NCI-H510A (cell line): ENCODE measurements at places on chromosomes 6 and 20.

- DNase-seq = no peak
Measured at GRCh38 chr6:89027756-89028155, 52.8 kb upstream of the PNRC1 start.

DNA sequence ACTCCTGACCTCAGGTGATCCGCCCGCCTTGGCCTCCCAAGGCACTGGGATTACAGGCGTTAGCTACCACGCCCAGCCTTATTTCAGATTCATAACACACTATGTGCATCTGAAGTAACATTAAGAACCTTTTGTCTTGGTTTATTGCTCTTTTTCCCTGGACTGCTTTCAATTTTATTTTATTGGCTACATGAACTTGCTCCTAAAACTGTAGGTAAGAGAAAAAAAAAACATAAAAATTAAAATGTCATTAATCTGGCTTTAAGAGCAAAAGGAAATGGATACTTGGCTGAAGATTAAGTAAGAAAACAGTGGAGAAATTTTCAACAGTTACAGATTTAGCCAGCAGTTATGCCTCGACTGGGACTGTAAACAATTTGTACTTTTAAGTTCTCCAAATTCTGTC lies 62.5 kb downstream of the GJA1 start:
- no peak for DNase-seq

- DNase-seq = no peak
Measured at GRCh38 chr20:54221353-54221752, 13.5 kb downstream of the PFDN4 start.

- no peak for DNase-seq
Measured at GRCh38 chr6:149158076-149158475, 159.4 kb upstream of the TAB2 start.

DNA sequence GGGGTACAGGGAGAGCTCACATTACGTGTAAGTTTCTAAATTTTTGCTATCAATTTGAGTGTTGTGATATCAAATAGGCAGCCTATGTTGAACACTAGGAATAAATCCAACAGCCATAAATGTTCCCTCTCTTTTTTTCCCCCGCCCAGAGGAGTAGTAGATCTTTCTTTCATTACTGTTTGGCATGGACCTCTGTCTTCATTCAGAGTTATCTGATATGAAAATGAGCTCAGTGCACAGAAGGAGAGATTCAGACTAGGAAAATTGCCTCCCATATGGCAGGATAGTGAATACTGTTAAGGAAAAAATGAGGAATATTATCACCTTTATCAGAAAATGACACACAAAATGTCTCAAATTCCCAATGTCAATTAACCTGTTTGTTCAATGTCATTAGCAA lies 110.0 kb upstream of the EYS start:
- DNase-seq = no peak

GRCh38 chr6:136890986-136891385 lies 31.1 kb upstream of the SLC35D3 start:
- DNase-seq = no peak

GRCh38 chr6:40308533-40309306 lies 278.4 kb downstream of the LRFN2 start:
- peak; percentile 24 for DNase-seq

- DNase-seq = no peak
Measured at GRCh38 chr6:44715925-44716324, 328.4 kb downstream of the CDC5L start.

- DNase-seq = no peak
Measured at GRCh38 chr20:19688031-19688806, 69.8 kb upstream of the RIN2 start.

GRCh38 chr6:157099912-157100593 lies 223.3 kb downstream of the TMEM242 start:
- DNase-seq = no peak

DNA sequence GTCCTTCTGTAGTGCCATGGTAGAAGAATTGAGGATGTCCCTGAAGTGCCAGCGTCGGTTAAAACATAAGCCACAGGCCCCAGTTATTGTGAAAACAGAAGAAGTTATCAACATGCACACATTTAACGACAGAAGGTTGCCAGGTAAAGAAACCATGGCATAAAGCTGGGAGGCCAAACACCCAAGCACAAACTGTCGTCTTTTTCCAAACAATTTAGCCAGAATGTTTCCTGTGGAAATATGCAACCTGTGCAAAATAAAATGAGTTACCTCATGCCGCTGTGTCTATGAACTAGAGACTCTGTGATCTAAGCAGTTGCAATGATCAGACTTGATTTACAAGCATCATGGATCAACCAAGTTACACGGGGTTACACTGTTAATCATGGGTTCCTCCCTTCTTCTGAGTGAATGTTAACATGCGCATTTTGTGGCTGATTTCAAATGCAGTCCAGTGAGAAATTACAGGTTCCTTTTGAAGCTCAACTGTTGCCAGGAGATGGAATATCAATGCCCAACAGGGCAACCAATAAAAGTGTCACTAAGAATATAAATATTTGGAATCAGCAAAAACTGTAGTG lies 674.9 kb downstream of the GRIK2 start:
- DNase-seq = no peak

GRCh38 chr20:54043076-54043967 lies 27.1 kb downstream of the BCAS1 start:
- no peak for DNase-seq

DNA sequence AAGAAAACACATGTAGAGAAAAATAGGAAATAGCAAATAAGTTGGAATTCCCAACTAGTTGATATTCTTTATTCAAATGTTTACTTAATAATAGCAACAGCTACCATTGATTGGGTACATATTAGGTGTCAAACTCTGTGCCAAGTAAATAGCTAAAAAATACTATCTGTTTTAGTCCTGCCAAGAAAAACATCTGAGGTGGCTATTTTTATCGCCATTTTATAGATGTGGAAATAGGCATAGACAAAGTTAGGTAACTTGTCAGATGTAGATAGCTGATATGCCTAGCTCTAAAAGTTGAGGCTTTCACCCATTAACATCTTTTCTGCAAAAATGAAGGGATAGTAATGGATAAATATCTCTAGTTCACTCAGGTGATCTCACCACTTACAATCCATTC lies 549.2 kb upstream of the ID4 start:
- DNase-seq = no peak

GRCh38 chr20:8213831-8214587 lies 81.9 kb downstream of the PLCB1 start:
- no peak for DNase-seq

DNA sequence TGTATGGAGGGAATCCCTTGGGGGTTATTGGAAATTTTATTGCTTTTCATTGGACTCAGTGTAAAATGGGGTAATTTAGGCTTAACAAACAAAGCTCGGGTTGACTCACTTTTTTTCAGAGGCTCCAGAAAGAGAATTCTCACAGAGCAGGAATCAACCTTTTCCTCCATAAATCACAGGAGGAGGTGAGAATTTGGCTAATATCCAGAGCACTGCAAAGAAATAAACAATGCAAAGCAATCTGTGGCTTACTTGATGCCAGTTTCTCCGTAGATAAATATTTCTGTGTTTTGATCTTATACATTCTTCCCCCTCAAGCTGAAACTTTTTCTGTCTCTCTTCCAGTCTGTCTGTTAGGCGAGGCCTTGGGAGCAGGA lies 176.6 kb downstream of the TSHZ2 start:
- DNase-seq = no peak

- DNase-seq = no peak
Measured at GRCh38 chr6:82958551-82958950, 107.1 kb downstream of the UBE3D start.

- DNase-seq = no peak
Measured at GRCh38 chr20:51217347-51218045, 194.6 kb upstream of the KCNG1 start.

- no peak for DNase-seq
Measured at GRCh38 chr6:20606831-20607230, 72.6 kb downstream of the CDKAL1 start.

DNA sequence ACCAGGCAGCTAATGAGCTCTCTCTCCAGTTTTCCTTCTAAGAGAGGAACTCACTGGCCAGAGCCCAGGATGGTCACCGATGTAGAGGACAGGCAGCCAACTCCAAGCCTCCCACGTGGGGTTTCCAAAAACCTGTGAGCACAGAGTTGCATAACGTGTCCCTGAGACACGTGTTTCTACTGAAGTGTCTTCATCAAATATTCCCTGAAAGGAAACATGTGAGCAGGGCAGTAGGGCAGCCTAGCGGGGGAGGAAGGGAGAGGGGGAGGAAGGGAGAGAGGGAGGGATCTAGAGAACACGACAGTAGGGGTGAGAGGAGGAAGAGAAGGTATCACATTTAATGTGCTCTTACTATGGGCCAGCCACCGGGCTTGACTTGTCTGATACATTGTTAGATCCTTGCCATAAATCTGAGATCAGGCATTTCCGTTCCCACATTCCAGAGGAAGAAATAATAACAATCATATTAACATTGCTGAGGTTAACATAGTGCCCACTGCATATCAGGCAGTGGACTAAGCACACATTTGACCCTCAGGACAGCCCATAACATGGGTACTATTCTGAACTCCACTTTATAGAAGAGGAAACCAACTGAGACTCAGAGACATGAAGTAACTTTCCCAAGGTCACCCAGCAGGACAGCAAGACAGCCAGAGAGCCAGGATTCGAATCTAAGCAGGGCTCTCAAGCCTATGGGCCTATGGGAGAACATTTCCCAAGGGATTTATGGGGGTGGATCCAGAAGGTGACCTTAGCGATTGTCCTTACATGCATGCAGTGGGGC lies 4.5 kb upstream of the SYS1 start:
- no peak for DNase-seq

DNA sequence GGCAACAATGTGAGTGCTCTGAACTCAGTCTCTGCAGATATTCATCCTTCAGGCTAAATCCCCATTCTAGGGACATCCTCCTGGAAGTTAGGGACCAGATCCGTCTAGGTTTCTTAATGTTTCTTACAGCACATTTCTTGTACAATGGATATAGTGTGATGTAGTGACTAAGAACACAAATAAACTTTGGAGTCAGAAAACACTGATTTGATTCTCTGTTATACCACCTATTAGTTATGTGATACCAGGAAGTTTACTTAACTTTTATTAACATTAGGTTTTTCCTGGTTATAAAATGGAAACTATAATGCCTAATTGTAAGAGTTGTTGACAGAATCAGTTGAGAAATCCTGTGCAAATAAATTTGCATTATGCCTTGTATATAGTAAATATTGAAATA lies 57.6 kb upstream of the KCNQ5 start:
- no peak for DNase-seq

GRCh38 chr6:156752666-156753301 lies 24.4 kb upstream of the ARID1B start:
- peak; percentile 41 for DNase-seq

DNA sequence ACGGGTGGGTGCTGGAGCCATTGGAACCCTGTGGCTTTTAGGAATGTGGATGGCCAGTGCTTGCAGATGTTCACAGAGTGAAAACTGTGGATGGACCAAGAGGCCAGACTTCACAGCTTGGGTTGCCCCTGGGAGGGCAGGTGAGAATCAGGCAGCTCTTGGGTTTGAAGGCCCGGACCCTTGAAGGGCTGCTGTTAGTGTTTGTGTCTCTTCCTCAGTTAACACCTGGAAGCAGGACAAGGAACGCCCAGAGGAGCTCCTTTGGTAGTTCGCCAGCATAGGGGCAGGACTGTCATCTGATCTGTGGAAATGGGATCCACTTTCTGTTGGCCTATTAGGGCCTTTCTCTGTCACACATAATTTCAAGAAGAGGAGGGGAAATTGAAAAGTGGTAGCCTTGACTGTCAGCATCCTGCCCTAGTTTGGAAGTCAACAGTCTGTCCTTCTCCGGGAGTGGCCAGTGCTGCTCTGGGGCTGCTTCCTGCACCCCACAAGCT lies 43.6 kb downstream of the RIOK1 start:
- DNase-seq = no peak

- no peak for DNase-seq
Measured at GRCh38 chr6:130134582-130134981, 88.2 kb downstream of the SAMD3 start.

- DNase-seq = no peak
Measured at GRCh38 chr6:73236144-73236750, 11.0 kb upstream of the KHDC1L start.

- DNase-seq = no peak
Measured at GRCh38 chr6:9612489-9612888, 802.4 kb downstream of the TFAP2A start.

GRCh38 chr6:161921602-161922395 lies 647.9 kb upstream of the AGPAT4 start:
- DNase-seq = no peak

DNA sequence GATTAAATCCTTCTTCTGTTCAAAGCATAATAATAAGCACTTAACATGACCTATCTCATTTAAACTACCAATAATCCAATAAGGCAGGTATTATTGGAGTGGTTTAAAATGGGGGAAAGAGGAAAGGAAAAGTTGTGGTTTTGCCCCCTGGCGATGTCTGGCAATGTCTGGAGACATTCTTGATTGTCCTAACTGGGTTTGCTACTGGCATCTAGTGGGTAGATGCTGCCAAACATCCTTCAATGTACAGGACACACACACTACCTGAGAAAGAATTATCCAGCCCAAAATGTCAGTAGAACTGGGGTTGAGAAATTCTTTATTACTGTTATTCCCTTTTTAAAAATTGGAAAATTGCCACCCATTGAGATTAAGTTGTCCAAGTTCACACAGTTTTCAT lies 25.2 kb upstream of the SRSF6 start:
- no peak for DNase-seq

- DNase-seq = no peak
Measured at GRCh38 chr20:19041787-19042186, 170.7 kb upstream of the SLC24A3 start.

GRCh38 chr20:48467622-48468021 lies 360.2 kb downstream of the PREX1 start:
- no peak for DNase-seq

DNA sequence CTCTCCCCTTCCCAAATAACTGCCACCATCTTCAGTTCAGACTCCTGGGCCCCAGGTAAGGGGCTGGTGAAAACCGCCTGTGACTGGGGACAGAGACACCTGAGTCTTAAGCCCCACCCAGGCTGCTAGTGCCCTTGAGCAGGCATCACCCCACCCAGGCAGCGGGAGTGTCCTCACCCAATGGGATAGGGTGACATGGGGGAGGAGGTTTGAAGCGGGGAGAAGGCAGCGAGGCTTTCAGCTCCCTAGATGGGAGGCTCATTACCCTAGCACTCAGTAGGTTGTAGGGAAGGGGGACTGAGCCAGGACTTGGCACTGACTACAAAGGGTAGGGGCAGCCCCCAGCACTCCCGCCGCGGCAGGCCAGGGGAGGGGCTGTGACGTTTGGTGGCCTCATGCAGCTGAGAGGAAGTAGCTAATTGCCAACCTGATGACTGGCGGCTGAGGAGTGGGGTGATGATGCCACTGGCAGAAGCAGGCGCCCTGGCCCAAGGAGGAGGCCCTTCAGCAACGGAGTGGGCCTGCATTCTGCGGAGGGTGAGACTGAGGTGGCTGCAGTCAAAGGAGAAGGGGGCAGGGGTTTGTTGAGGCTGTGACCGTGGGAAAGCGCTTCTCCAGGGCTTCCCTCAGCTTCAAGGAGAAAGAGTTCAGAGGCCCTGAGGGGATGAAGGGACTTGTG lies 126.9 kb downstream of the MRPL14 start:
- DNase-seq = peak; percentile 88

DNA sequence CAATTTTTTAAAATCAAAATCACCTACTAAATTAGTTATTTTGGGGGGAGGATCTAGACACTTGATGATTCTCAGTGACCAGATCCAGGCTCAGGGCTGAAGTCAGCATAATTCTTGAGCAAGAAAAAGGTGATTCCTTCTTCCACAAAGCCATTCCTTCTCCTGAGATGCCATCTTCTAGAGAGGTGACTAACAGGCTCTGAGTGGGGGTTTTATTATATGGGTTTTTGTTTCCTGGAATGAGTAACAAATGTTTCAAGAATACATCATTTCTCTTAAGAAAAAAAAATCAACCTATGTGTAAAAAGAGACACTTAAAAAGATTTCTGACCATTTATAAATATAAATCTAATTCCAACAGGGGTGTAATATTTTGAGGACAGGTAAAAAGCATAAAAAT lies 154.3 kb downstream of the NFATC2 start:
- no peak for DNase-seq
